Progenitor cell of endocrine pancreas (in vitro differentiated cells): ENCODE measurements at places on chromosomes 11 and 22. TPM values are rescaled to one million over a fixed set of nuclear protein-coding genes. Genes with fewer than 3 reads are reported as not detected.

Gene GLYAT
- total RNA-seq, result not detected in 2 replicates

Gene DYNC2H1
- 18.6 and 19.1 TPM in 2 replicates for total RNA-seq

Gene SLC25A45
- 4.0 and 5.3 TPM in 2 replicates for total RNA-seq

Gene DAGLA
- total RNA-seq, result 8.7 and 9.3 TPM in 2 replicates

Gene LUZP2
- total RNA-seq, result 1.6 and 1.8 TPM in 2 replicates

Gene SLC22A25
- not detected in 2 replicates for total RNA-seq

Gene MYBPC3
- 0.10 and 0.22 TPM in 2 replicates for total RNA-seq
